ENCODE measurements at places on chromosomes 5 and 9.

DNA sequence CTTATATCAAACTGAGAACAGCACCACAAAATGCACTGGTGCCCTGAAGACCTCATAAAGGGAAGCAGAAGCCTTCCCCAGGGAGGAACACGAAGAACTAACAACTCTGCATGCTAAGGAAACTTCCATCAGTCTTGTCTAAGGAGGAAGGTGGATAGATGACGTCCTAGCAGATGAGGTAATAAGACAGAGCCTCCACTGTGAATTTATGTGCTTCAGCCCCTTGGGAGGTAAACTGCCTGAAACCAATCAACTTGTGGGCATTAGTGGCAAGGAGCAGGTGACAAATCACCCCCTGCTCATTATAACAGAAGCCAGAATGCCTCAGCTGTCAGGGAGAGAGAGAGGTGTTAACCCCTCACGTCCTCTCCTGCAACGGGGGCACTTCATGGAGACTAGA lies 48.9 kb upstream of the SPIN1 start:
- DNase-seq, result no peak

DNA sequence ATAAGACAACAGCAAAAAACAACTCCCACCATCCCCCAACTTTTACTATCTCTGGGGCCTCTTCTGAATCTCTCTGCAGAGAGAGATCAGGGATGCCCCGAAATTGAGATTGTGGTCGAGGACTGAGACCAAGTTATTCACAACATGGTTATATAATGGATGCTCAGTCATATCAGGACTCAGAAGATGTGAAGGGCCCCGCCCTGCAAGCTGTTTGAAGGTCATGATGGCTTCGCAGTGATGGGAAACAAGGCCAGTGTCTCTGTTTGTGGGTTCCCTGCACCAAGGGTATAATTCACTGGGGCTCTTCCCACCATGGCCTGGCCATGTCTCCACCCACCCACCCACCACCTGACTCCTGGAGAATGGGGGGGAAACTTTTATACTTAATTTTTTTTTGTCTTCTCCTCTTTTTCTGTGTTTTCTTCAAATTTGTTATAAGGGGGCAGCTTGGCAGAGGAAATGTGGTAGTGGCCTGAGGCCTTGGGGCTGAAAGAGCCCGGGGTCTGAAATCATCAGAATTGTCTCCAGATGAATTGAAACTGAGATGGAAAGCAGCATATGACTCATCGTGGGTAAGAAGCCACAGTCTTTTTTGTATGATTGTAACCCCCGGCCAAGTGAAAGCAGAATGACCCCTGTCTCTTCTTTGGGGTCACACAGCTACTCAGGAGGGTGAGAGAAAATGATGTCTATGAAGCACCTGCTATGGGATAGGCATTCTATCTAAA lies 15.0 kb upstream of the TEX48 start:
- DNase-seq, result no peak

DNA sequence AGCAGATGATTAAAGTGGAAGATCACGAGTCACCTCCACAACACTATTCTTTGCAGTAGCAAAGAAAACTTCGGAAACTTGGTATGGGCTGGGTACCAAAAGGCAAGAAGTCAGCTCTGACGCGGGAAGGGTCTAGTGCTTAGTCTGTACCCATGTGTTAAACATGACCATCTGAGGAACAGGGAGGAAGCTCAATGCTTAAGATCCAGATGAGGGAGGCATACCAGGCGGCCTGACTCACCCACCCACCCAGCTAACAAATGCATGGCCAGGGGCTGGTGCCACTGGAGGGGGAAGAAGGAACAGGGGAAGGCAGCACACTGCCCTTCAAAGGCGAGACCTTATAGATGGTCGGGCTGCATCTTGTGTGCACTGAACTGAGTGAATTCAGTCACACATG lies 41.8 kb downstream of the CAMSAP1 start:
- no peak for DNase-seq

- no peak for DNase-seq
Measured at GRCh38 chr5:124905256-124906130, 159.1 kb upstream of the ZNF608 start.

DNA sequence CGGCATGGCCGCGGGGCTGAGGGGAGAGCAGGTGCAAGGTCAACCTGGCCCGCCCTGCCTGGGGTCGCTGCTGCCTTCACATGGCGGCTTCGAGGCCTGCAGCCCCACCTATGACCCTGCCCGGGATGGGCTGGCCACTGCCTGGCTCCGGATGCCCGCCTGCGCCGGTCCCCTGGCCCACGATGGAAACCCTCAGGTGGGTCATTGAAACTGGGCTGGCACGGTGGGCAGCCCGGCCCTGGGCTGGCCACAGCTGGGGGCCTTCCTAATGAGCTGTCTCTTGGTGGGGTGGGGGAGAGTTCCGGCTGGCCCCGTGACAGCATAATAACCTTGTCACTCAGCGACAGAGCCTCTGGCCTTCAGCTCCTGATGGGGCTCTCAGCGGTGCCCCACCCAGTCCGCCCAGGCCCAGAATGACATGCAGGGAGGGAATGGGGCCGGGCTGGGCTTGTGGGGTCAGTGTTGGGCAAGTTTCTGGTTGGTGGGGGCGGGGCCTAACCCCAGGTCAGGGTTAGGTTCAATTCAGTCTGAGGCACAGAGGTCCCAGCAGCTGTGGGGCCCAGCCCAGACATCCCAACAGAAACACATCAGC lies at the start of gene CCDC187:
Gene CCDC187 (minus strand): TSS at position 270 of the 592 bp plus-strand sequence. CDS start 264 bp downstream, at position 6.
- no peak for DNase-seq

DNA sequence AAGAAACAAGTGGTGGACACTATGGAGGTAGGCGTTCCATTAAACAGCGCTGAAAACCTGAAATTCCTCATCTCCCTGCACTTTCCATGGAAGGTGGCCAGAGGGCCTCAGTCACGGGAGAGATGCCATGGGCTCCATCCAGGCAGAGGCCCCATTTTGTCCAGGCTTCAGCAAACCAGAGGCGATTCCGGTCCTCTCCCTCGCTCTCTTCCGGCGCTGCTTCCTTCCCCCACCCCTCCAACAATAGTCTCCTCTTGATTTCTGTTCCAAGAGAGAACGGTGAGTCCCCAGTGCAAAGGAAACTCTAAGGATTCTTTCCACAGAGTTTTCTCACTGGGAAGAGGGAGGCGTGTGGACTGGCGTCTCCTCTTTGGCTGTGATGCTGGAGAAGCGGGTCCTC lies 7.5 kb downstream of the ZNF366 start:
- DNase-seq, result no peak

DNA sequence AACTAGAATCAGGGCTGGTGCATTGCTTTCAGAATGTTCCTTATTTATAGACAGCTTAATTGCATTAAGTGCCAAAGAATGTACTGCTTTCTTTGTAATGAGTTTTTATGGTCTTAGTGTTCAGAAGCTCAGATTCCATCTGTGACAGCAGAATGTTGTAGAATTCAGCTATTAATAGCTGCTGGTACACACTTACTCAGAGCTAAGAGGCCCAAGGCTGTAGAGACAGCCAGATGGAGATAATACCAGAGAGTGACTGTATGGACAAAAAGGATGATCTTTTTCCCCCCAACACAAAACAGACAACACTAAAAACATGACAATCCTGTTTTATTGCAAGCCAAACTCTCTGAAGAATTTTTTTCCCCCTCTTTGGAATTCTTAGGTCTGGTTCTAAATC lies 50.2 kb downstream of the PPP2R2B start:
- DNase-seq, result no peak

DNA sequence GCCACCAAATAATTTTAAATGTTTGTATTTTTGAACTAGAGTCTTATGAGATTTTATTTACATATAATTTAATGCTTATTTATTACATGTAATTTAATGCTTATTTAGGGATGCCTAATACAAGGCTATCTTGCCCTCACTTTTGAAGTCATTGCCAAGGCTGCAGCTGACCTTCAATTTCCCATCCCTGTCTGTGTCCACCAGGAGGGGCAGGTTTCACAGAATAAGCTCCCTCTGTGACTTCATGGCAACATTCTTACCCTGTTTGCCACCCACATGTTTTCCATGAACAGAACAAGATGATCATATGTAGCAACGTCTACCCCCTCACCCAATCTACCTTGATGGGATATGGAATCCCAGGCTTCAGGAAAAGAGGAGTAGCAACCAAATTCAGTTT lies 27.0 kb downstream of the C5 start:
- no peak for DNase-seq

- no peak for DNase-seq
Measured at GRCh38 chr9:124752967-124753366, 18.1 kb downstream of the NR6A1 start.

GRCh38 chr9:129864991-129865647 lies 29.9 kb downstream of the USP20 start:
- no peak for DNase-seq

- DNase-seq, result no peak
Measured at GRCh38 chr5:158724521-158725188, 375.1 kb downstream of the EBF1 start.

DNA sequence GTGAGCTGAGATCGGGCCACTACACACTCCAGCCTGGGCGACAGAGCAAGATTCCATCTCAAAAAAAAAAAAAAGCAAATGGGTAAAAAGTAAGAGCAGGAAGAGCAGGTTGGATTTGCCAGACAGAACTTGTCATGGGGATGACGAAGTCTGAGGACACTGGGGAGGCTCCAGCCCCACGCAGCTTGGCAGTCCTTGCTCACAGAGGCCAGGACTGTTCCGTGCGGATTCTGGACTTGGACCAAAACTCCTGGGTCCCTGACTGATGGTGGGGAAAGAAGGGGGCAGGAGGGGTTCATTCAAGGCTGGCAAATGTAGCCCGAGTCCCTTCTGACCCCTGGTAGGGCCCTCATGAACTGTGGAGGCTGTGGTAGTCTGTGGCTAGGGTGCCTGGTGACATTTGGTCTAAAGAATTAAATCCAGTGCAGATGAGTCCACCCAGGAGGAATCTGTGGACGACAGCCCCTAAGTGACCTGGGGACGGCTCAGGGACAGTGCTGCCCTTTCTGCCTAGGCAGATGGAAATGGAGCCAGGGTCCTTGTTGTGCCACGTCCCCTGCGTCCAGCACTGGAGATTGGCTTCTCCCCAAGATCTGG lies 3.1 kb downstream of the FGD3 start:
- DNase-seq, result no peak

DNA sequence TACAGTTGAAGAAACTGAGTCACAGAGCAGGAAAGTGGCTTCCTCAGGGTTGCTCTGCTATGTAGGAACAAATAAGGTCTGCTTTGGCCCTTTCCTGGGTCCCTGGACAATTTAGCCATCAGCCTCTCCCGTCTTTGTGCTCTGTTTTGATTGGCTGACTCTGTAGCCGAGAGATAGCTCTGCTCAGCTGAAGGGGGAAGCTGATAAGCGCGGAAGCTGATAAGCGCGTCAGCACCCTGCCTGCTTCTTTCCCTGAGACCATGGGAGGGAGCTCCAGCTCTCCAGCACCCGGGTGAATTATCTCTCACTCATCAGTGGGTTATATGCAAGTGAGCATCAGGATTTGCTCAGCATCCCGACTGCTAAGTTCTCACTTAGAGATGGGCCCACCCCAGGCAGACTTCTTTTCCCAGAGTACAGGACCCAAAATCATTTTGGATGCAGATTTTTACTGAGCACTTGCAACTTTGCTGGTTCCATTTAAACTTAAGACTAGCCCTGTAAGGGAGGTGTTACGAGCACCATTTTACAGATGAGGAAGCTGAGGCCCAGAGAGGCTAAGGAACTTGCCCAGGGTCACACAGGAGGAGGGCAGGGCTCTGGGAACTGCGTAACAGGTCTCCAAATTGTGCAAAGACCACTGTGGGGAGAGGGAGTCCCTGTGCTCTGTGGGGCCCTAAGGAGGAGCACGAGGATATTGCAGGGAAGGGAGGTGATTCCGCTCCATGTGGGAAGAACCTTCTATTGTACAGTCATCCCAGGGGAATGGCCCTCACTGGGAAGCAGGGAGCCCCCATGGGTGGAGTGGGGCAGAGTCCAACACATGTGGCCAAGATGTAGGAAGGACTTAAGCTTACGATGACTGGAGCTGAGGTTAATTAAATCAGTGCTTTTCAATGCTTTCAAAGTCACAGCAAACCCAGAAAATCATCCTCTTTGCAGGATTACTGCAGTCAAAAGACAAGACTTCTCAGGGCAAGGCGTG lies 83.7 kb upstream of the ORM1 start:
- DNase-seq, result no peak

DNA sequence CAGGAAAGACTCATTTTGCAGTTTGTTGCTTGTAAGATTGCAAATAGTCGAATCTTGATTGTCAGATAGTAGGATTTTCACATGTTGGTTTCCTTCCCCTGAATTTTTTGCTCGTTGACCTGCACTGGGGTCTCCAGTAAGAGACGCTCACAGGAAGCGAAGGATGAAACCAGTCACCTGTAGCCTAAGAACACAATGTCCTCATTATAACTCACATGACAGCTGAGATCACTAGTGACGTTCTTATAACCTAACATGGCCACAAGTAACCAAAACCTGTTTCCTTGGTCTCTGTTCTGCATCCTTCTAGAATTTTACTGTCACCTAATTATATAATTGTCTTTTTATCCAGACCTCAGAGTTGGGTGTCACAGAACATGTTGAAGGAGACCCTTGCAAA lies 181.0 kb upstream of the OTULINL start:
- DNase-seq, result no peak

DNA sequence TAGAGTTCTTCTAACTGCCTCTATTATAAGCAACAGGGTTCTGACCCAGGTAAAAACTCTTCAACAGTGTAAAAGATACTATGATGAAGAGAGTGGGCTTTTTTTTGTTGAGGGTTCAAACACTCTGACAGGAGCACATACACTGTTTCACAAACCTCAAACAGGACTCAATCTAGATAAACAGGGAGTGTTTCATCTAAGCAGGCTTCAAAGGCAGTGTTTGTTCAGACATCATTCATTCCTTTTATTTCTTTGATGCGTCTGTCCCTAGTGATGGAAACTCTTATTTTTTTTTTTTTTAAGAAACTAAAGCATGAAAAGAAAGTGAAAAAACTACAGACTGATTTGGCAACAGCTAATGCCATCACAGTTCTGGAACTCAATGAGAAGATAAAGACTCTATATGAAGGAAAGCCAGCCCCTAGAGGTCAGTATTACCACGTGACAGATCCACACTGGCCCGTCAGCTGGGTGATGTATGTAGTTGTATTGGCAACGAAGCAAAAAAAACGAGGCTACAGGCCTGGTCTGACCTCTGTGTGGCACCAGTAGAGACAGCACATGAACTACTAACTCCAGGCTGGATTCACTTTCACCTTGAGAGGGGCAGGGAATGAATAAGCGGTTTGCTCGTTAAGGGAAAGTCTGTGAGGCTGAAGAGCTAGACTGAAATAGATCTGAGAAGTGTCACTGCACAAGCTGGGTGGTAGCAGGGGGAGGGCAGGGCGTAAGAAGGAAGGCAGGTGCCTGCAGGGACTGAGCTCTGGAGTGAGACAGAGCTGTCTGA lies 172.2 kb downstream of the CCDC192 start:
- no peak for DNase-seq

DNA sequence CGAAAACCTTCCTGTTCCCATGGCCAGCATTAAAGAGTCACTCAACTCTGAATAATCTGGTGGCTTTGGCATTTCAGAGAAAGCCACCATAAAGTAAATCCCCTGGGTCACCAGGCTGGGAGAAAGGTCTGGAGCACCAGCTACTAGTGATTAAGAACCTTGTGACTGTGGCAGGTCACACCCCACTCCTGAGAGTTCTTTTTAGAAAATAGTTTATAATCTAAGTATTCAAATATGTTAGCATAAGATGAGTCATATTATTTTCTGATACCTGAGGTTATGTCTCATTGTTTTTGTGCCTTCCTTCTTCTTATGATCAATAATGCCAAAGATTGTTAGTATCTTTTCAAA lies 351.7 kb downstream of the ARRDC3 start:
- DNase-seq, result no peak
